ENCODE measurements at places on chromosomes 7 and 10.

GRCh38 chr7:150811-151221 is 41.6 kb upstream of the FAM20C start:
- DNase-seq: no peak

GRCh38 chr7:74311305-74311744 is 22.1 kb downstream of the CLIP2 start:
- DNase-seq: no peak

DNA sequence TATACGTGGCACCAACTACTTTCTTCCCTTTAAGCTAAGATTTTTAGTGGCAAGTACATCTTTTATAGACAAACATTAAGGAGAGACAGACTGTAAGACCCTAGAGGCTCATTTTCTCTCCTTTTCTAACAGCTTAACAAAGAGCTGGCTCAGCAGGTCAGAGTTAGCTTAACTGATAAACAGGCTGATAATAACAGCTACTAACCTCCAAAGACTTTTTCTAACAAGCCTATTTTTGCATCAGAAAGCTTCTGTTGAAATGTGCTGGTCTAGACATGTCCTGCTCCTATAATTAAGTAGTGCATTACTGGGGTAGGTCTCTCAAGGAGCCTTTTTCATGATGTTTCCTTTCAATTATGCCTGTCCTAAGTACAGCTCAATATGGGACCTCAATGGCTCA is 238.2 kb upstream of the FAM3C start:
- no peak for DNase-seq

DNA sequence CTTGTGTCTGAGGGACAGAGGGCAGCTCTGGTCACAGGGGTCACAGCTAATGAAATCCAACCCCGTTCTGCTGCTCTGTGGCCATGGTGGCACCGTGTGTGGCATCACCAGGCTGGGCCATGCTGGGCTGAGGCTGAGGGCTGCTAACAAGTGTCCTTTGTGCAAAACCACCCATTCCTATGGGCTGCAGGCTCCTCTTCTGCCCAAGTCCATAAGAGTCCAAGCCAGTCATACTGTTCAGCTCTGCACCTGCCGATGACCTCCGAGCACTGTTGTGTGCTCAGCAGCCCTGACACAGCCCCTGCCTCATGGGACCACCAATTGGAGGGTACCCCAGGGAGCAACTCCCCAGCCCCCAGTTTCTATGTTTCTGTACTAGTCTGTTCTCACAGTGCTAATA is 133.1 kb downstream of the WDR11 start:
- no peak for DNase-seq

- no peak for DNase-seq
Observed at GRCh38 chr10:71684356-71685173, 35.0 kb downstream of the C10orf105 start.

- DNase-seq: no peak
Observed at GRCh38 chr7:130278860-130279259, 12.2 kb downstream of the CPA2 start.

DNA sequence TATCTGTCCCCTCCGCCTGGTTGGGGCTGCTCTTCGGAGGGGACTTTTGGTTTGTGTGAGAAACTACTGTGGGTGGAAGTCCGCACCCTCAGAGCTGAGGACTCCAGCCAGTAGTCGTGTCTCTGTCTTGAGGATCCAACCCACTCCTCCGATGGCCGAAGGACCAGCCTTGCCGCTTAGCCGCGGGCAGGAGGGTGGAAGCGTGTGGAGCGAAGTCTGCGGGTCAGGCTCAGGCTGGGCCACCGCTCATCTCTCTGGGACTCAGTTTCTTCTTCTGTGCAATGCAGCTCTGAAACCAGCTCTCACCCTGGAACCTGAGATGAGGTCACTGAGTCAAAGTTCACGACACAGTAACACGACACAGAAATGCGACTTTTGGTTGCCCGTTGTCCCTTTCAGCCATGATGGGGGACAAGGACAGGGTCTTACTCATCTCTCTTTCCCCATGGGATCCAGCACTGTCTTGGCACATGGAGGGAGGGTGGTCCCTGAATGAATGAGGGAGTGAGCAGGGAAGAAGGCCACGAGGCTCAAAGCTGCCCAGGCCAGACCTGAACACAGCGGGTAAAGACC is 133.3 kb upstream of the PODXL start:
- DNase-seq: no peak

GRCh38 chr7:4136036-4136435 is 546.1 kb upstream of the FOXK1 start:
- DNase-seq: no peak

- DNase-seq: no peak
Observed at GRCh38 chr10:94412449-94412848, 10.1 kb downstream of the TBC1D12 start.

DNA sequence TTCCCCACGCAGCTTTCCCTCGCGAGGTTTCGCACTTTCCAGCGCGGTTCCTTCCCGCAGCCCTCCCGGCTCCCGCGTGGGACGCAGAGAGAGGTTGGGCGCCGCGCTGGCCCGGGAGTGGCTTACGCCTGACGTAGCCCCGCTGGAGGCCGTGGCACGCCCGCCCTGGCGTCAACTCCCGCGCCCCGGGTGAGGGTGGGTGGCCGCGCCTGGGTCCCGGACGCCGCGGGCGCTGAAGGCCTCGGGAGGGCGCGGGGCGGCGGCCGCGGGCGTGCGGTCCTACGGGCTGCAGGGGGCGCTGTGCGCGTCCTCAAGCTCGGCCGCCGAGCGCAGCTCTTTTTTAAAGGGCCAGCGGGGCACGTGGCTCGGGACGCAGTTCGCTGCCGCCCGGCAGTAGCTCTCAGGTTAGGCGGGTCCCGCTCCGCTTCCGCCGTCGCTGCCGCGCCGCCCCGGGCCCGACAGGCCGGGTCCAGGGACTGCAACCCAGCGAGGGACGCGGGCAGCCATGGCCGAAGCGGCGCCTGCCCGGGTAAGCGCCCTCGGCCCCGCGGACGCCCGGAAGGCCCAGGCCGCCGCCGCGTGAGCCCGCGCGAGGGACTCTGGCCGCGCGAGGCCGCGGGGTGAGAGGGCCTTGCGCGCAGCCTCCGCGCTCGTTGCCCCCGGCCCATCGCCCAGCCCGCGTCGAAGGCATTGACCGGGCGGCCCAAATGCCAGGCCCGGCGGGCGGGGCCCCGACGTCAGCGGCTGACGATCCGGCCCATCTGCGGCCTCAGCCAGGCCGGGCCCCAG is at the start of gene ZNF783:
Gene ZNF783 (plus strand): TSS at position 368 of the 789 bp plus-strand sequence. CDS start 138 bp downstream, at position 506.
- DNase-seq: peak; percentile 93

Data from ascending aorta (tissue), 2 donors.